ENCODE measurements at places on chromosomes 5 and 9. TPM values are rescaled to one million over a fixed set of nuclear protein-coding genes. Genes with fewer than 3 reads are reported as not detected.

GRCh38 chr5:30838936-30839496 lies 354.5 kb upstream of the CDH6 start:
- no peak overlapping the region for H3K27ac ChIP-seq
- no peaks in the 10 kb centered on the region for H3K27me3 ChIP-seq
- H3K4me1 ChIP-seq = no peaks in the 10 kb centered on the region

The TXNDC8 gene
- polyA plus RNA-seq = not detected

- no peak for DNase-seq
- peaks cover 7% of the 10 kb centered on the region for H3K4me1 ChIP-seq
- H3K27ac ChIP-seq = no peak overlapping the region
- H3K27me3 ChIP-seq = no peaks in the 10 kb centered on the region
- no peak overlapping the region for H3K4me3 ChIP-seq
Measured at GRCh38 chr5:59758566-59758965, 135.0 kb downstream of the PDE4D start.

GRCh38 chr9:96230002-96230401 lies 72.0 kb downstream of the HSD17B3 start:
- H3K27me3 ChIP-seq = no peaks in the 10 kb centered on the region
- H3K36me3 ChIP-seq = no peaks in the 10 kb centered on the region
- H3K4me1 ChIP-seq = no peaks in the 10 kb centered on the region
- no peak overlapping the region for H3K4me3 ChIP-seq

- peaks cover 18% of the 10 kb centered on the region for H3K27me3 ChIP-seq
- peaks cover 10% of the 10 kb centered on the region for H3K4me1 ChIP-seq
- H3K4me3 ChIP-seq = no peak overlapping the region
- no peaks in the 10 kb centered on the region for H3K36me3 ChIP-seq
- H3K27ac ChIP-seq = no peak overlapping the region
- DNase-seq = no peak
Measured at GRCh38 chr9:34452568-34452967, 5.8 kb downstream of the FAM219A start.

All from large intestine (tissue), 12 donors.